ENCODE measurements at places on chromosomes 2 and 18. TPM values are rescaled to one million over a fixed set of nuclear protein-coding genes. Genes with fewer than 3 reads are reported as not detected.

The FOSL2 gene
- total RNA-seq: 100 TPM

The TNFRSF11A gene
- total RNA-seq: 3.5 TPM

- peaks cover 11% of the 10 kb centered on the region for H3K4me1 ChIP-seq
- no peak for DNase-seq
- no peaks in the 10 kb centered on the region for H3K36me3 ChIP-seq
- H3K4me3 ChIP-seq: peak overlapping the region; percentile 39
Observed at GRCh38 chr2:106030287-106031268, 163.5 kb downstream of the UXS1 start.

DNA sequence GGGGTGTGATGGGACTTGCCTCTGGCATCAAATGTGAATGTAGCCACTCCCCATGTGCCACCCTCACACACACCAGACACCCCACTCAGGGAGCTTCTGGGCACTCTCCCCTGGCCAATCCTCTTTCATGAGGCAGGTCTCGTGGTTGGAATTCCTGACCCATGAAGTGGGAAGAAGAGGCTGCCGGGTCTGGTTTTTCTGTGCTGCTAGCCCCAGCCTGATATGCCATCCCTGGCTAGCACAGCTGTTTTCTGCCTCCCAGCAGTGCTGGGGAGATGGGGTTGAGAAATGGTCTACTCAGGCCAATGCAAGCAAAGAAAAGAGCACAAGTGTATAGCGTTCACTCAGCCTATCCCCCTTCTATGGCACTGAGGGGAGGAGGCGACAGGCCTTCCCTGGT, 1.2 kb upstream of the C2orf72 start:
- no peak overlapping the region for H3K27ac ChIP-seq
- no peaks in the 10 kb centered on the region for H3K36me3 ChIP-seq
- DNase-seq: no peak
- peaks cover 83% of the 10 kb centered on the region for H3K27me3 ChIP-seq
- H3K4me3 ChIP-seq: peak overlapping the region; percentile 74
- peaks cover 4% of the 10 kb centered on the region for H3K4me1 ChIP-seq

GRCh38 chr2:70696142-70696541, 71.9 kb downstream of the ADD2 start:
- H3K27me3 ChIP-seq: peaks cover 17% of the 10 kb centered on the region
- no peaks in the 10 kb centered on the region for H3K4me1 ChIP-seq
- H3K27ac ChIP-seq: no peak overlapping the region
- peak; percentile 45 for DNase-seq
- no peak overlapping the region for H3K4me3 ChIP-seq
- H3K36me3 ChIP-seq: no peaks in the 10 kb centered on the region

Measured in type B pancreatic cell (in vitro differentiated cells).